ENCODE measurements at places on chromosomes 7 and 10.
A peak's percentile ranks its signal among the peaks of the same experiment; 100 is the strongest.

GRCh38 chr10:31756729-31757110 lies 171.9 kb downstream of the ARHGAP12 start:
- no peak for DNase-seq

GRCh38 chr7:82469207-82469606 lies 25.6 kb upstream of the CACNA2D1 start:
- no peak for DNase-seq

- peak; percentile 63 for DNase-seq
Observed at GRCh38 chr7:80581486-80582260, 56.8 kb upstream of the CD36 start.

GRCh38 chr10:3397231-3397630 lies 224.6 kb upstream of the PITRM1 start:
- DNase-seq = no peak

GRCh38 chr10:48958598-48959190 lies 19.1 kb upstream of the LRRC18 start:
- DNase-seq = no peak

DNA sequence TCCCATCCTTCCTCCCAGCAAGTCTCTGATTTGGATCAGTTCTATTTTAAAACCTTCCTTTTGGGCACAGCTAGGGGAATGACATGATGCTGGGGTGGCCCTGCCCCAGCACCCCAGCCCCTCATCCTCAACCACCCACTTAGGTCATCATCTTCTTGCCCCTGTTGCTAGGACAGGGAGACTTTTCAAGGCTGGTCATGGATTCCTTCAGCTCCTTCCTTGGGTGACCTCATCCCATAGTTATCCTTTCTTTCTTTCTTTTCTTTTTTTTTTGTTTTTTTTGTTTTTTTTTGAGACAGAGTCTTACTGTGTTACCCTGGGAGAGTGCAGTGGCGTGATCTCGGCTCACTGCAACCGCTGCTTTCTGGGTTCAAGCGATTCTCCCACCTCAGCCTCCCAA lies 127.2 kb downstream of the WDFY4 start:
- no peak for DNase-seq

- DNase-seq = no peak
Observed at GRCh38 chr10:64814201-64814600, 1293.0 kb downstream of the REEP3 start.

DNA sequence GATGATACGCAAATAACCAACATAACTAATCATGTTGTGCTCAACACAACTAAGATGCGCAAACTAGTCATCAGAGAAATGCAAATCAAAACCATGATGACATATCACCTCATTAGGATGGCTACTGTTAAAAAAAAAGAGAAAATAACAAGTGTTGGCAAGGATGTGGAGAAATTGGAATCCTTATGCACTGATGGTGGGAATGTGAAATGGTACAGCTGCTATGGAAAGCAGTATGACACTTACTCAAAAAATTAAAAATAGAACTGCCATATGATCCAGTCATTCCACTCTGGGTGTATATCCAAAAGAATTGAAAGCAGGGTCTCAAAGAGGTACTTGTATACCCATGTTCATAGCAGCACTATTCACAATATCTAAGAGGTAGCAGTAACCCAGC lies 42.9 kb downstream of the SLIT1 start:
- no peak for DNase-seq

DNA sequence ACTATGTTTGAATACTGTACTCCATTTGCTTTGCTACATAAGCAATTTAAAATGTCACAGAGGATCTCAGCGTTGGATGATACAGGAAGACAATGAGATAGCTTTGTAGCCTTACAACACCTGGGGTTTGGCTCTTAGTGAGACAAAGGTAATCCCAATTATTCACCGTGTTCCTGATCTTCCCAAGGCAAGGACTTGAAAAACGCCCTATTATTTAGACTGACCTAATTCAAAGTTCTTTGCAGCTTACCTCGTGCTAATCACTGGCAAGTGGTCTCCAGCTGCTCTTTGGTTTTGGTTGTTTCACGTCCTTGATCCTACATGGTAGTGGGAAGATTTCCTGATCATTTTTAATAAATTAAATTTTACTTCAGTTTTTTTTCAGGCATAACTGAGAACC lies 23.0 kb upstream of the C7orf33 start:
- DNase-seq = no peak

DNA sequence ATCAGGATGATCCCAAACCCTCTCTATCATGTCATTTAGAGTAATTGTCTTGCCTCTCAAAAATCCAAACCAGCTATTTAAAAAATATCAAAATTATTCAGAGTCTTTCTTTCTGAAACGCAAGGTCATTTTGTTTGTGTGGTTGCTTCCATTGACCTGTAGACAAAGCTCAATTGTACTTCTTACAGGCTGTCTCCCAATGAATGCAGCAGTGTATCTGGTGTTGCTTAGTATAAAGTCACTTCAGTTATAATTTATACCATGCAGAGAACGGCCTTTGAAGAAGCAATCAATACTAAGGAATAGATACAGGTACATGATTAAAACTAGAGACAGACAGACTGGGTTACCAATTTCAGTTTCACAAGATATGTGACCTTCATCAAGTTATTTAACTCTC lies 80.9 kb downstream of the DOCK4 start:
- DNase-seq = no peak

DNA sequence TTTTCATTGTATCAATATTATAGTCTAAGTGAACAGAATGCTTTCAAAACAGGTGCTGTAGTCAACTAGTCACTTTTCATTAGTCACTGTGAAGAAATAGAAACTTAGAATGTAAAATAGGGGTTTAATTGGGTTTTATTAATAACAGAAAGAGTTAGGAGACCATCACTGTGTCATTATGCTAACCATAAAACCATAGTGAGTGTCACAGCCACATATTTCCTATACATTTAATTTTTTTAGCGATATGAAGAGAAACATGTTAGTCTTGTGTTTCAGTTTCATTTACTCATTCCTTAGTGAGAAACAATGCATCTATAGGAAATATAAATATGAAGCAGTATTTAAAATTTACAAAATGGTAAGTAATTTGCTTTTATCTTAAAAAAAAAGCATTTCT lies 22.2 kb downstream of the SPAG6 start:
- no peak for DNase-seq

GRCh38 chr10:111323389-111323966 lies 246.6 kb downstream of the ADRA2A start:
- DNase-seq = no peak

Measured in PC-9 (cell line).